ENCODE measurements at places on chromosomes 13 and 19. TPM values are rescaled to one million over a fixed set of nuclear protein-coding genes. Genes with fewer than 3 reads are reported as not detected.

The CLEC4M gene
- not detected for total RNA-seq

The CD33 gene
- total RNA-seq, result 0.40 TPM

The GPR12 gene
- 0.16 TPM for total RNA-seq

The CGB2 gene
- not detected for total RNA-seq

GRCh38 chr13:25802579-25802978 lies 249.2 kb downstream of the SHISA2 start:
- no peak for ATAC-seq

GRCh38 chr13:93477238-93477637 lies 250.6 kb downstream of the GPC6 start:
- ATAC-seq, result no peak

DNA sequence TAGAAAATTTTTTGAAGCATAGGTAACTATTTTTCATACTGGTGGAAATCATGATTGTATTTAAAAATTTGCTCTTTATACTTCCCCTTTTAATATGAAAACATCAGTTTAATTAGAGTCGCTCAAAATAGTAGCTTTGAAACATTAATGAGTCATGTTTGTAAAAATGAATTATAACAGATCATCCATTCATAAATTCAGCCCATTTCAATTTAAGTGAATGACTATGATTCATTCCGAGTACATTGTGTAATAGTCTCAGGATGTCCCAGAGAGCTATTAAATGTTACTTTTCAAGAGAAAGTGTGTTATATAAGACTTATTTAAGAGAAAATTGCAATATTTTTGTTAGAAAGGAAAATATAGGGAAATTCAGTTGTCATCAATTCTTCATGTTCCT lies 111.0 kb downstream of the FNDC3A start:
- peak; percentile 44 for ATAC-seq

DNA sequence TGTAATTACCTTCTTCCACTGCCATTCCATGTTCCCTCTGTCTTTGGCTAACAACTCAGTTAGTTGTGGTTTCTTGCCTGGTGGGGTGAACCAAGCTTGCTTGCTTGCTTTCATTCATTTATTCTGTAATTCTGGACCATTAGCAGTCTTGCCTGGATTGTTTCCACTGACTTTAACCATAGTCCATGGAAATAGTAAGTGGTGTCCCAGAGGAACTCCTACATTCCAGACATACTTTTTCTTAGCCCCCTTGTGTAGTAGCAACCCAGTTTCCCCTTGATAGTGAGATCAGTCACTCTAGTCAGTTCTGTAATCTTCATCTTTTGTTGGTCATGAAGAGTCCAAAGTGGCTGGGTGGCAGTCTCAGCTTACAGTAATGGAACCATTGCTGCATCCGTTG lies 23.2 kb downstream of the PDS5B start:
- ATAC-seq, result no peak

GRCh38 chr19:6087074-6087571 lies 23.2 kb downstream of the RFX2 start:
- ATAC-seq, result peak; percentile 3

DNA sequence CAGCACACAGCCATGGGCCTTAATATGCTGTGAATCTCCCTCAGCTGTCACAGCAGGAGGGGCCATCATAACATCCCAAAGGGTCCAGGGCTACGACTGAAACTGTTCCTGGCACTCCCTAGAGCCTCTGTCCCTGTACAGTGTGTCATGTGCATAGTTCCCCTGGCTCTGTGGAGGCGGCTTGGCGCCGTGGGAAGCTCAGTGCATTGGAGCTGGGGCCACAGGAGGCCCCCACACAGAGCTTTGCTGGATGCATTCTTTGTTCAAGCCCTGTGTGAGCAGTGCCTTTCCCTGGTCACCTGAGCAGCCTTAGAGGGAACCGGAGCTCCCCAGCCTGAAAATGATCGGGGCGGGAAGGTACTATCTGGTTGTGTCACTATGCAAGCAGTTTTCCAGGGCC lies 21.4 kb downstream of the UBXN6 start:
- peak; percentile 15 for ATAC-seq

DNA sequence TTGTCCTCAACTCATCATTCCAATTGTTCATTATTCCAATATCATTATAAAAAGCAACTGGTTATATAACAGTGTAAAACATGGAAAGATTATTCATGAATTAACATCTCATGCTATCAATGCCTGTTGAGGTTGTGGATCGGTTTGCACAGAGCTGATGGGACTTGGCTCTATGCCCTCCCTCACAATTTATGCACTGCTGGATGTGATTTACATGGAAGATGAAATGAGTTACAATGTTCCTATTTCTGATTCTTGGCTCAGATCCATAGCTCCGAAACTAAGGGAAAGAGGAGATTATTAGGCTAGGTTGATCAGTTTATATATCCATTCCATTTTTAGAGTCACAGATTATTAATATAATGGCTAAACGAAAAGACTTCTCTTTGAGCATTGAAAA lies 38.6 kb downstream of the SCEL start:
- no peak for ATAC-seq

DNA sequence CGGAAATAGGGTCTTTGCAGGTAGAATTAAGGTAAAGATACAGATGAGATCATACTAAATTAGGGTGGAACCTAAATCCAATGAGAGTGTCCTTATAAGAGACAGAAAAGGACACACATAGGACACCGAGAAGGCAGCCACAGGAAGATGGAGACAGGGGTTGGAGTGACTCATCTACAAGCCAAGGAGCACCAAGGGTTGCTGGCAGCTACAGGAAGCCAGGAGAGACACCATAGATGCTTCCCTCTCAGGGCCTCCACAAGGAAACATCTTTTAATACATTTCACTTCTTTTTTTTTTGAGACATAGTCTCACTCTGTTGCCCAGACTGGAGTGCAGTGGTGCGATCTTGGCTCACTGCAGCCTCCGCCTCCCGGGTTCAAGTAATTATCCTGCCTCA lies 10.1 kb downstream of the TMEM143 start:
- ATAC-seq, result no peak

GRCh38 chr13:39915418-39915817 lies 260.0 kb downstream of the COG6 start:
- ATAC-seq, result no peak

DNA sequence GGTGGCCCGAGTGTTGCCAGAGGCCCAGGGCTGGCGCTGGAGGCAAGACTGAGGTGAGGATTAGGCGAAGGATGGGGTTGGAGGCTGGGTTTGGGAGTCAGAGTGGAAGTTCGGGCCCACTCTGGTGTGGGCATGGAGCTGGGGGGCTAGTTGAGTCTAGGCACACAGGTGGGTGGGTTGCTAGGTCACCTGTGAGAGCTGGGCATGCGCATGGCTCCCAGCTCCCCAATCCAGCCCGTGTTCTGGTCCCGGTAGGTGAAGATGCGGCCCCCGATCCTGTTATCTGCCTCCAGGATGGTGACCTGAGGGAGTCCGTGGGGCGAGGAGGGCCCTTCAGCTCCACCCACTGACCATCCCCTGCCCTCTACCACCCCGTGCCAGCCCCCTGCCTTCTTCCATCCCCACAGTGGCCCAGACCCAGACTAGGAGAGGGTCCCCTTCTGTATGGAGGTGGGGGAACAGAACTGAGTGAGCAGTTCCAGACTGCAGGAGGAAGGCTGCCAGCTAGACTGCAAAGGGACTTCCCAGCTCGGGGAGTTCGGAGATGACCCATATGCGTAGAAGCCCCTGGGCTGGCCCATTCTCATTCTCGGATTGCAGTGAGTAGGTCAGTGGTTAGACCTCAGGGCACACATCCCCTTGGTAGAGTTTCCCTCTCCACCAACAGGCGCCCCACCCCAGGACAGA lies 1.7 kb downstream of the IL4I1 start:
- ATAC-seq, result no peak

GRCh38 chr19:46725036-46725820 lies 8.3 kb upstream of the PRKD2 start:
- no peak for ATAC-seq

DNA sequence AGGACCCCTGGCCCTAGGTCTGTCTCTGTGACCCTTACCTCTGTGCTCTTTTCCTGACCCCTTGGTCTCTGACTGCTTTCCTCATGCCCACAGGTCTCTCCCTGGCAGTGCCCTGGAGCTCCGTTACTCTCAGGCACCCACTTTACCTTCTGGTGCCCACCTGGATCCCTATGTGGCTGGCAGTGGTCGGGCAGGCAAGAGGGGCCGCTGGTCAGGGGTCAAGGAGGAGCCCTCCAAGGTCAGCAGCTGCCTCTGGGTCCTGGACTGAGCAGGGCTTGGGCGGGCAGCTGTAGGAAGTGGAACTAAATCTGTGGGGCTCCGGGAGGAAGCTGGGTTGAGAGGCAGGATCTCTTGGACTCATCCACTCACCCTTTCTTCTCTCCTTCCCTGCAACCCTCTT lies 16.3 kb downstream of the PPFIA3 start:
- ATAC-seq, result no peak

GRCh38 chr19:38838208-38838985 lies 6.8 kb upstream of the ECH1 start:
- ATAC-seq, result peak; percentile 85

DNA sequence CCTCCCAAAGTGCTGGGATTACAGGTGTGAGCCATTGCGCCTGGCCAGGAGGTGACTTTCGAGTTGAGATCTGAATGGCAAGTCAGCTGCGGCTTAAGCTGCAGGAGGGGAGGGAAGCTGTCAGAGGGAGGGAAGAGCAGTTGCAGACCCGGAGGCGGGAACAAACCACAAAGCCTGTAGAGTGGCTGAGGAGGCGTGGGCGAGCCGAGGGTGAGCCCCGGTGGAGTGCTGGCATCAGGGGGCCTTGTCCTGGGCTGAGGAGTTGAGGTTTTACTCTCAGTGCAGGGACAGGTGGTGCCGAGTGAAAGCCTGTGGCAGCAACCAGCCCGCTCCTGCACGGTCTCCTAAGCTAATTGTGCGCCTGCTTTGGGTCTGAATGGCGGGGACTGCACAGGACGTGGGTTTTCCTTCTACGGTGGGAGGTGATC lies 24.2 kb downstream of the PPP1R37 start:
- no peak for ATAC-seq

- no peak for ATAC-seq
Measured at GRCh38 chr13:31274390-31274789, 74.6 kb downstream of the B3GLCT start.

DNA sequence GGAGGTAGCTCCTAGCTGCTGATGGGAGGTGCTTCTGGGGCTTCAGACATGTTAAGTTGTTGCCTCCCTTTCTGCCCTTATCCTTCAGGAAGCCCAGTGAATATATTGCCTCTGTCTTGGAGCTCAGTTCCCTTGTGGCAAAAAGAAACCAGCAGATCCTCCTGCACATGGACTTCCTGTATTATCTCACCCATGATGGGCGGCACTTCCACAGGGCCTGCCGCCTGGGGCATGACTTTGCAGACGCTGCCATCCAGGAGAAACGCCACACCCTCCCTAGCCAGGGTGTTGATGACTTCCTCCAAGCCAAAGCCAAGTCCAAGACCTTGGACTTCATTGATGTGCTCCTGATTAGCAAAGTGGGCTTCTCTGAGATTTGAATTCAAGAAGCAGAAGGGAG lies 6.0 kb upstream of the CYP4F12 start:
- no peak for ATAC-seq

DNA sequence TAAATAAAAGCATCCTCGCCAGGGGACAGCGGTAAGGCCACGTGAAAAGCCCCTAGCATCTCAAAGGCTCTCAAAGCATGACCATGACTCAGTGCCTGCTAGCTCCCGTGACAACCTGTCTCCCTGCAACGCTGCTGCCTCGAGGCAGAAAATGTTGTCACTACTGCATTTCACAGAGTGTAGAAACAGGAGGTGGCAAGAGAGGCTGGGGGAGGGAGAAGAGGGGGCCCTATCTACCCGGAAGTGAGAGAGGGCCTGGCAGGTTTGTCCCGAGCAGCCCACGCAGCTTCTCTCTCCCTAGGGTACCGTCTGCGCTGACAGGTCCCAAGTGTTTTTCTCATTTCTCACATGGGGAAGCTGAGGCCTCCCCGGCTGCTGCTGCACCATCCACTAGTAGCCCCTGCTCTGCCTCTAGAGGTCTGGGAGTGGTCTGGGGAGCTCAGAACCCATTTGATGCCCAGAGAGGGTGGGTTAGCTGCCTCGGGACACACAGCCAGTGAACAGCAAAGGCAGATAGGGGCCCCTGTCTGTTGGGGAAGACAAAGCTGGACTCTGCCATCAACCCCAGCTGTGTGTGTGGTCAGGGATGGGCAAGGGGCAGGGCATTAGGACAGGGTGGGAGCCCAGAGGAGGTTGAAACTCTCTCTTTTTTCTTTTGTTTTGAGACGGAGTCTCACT lies 3.7 kb downstream of the TINCR start:
- peak; percentile 68 for ATAC-seq
